ENCODE measurements at places on chromosomes 1 and 21.

DNA sequence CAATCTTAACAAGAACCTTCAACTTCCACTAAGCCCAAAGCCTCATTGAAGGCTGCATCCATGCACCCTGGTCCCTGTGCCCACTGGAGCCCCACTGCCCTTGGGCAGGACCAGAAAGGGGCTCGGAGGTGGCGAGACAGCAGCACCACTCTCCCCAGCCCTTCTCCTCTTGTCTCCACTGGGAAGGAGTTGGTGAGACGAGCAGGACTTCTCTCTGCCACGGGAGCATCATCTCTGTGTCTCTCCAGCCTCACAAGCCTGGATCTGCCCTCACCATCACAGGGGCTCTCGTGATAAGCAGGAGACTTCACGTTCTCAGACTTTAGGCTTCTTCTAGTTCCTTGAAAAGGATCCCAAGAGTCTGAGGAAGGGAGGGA lies 7.2 kb upstream of the ETV3L start:
- no peak for DNase-seq

- DNase-seq: no peak
Measured at GRCh38 chr1:43359696-43360095, 915 bp downstream of the CDC20 start.

- DNase-seq: no peak
Measured at GRCh38 chr1:113630340-113631327, 128.7 kb downstream of the PHTF1 start.

- DNase-seq: no peak
Measured at GRCh38 chr1:227343727-227344551, 25.6 kb upstream of the CDC42BPA start.

DNA sequence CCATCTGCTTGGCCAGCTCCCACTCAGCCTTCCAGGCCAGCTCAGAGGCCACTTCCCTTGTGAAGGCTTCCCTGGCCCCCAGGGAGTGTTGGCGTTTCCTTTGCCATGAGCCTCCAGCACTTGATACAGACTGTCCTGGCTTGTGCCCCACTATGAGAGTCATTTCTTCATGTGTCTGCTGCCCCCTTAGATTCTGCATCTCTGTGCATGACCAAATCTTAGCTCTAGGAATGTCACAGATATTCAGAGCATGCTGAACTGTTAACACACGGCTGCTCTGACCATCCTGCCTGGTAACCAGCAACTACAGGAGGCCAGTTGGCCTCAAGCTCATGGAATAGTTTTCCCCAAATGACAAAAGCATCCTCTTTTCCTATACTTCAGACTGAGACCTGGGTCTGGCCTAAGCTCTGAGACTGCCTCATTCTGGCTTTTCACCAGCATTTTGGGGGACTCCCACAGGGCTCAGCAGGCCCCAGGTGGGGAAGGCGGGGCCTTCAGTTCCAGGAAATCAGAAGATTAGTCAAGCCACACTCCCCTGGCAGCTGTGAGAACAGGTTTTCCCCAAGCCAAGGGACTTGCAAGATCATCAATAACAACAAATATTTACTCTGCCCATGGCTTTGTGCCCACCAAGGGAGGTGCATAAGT lies 182.6 kb upstream of the EDN2 start:
- DNase-seq: no peak

DNA sequence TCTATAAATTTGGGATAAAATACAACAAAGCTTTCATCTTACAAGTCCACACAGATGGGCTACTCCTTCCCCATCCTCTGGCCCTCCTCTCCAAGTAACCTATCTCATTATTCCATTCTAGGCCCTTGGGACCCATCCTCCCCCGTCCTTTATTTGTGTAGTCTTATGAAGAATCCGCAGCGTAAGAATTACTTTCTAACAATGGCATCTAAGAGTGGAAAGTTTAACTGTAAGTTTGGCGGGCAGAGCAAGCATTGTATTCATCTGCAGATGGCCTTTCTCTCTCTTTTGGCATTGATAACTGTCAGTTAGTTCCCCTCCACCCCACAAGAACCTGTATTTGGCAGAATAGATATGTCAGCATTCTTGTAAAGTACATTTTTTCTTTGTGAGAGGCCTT lies 91.9 kb upstream of the TSPAN2 start:
- DNase-seq: no peak

- DNase-seq: no peak
Measured at GRCh38 chr1:85445906-85446305, 19.1 kb downstream of the DDAH1 start.

DNA sequence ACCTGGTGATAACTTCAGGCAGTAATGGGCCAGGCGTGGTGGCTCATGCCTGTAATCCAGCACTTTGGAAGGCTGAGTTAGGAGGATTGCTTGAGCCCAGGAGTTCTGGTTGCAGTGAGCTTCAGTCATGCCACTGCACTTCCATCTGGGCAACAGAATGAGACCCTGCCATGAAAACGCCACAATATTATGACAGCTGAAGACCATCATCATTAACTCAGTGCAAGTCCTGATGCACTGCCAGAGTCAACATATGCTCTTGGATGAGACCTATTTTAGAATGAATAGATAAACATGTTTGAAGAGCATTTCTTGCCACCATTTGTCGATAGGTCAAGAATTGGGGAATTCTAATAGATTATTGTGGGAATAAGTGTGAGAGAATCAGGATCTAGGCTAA lies 26.4 kb downstream of the HENMT1 start:
- no peak for DNase-seq

DNA sequence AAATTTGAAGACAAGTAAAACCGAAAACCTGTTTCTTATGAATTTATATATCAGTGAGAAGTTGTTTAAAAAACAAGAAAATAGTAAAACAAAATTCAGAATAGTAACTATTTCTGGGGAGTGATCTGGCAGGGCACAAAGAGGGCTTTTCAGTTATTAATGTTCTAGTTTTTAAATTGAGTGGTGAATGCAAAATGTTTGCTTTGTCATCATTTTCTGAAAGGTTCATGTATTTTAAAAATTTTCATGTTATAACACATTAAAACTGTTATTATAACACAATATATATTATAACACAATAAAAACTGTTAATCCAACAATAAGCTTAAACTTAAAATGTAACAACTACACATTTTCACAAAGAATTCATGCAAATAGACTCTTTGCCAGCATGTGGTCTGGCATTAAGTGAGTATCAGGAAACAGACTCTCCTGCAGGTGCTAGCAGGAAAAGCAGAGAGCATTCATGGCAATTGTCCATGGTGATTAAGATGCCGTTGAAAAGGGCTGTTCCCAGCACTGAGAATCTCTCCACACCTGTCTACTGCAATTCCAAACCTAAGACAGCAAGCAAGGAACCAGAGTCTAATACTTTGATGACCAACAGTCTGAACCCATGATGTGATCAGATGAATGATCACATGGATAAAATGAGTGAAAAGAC lies 204.9 kb downstream of the TBX15 start:
- DNase-seq: no peak

DNA sequence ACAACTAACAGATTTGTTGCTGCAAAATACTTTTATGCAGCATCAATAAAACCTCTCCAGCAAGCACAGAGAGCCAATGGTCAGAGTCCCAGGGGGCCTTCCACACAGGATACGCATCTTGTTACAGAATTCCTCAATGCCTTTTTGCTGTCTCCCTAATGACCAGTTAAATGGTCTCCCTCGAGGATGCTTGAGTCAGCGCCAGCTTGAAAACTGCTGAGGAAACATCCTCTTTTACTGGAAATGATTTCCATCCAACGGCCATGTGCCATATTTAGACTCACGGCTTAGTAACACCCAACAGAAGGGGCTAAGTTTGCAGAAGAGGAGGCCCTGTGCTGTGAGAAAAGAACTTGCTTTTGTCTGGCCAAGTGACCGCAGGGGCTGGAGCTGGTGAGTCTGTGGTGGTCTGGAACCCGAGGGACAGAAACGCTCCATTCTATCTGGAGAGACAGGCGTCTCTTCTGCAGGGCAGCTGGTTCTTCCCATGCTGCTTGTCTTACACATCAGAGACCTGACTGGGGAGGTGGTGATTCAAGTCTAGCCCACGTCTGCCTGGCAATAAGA lies 496.4 kb downstream of the SETD4 start:
- no peak for DNase-seq

DNA sequence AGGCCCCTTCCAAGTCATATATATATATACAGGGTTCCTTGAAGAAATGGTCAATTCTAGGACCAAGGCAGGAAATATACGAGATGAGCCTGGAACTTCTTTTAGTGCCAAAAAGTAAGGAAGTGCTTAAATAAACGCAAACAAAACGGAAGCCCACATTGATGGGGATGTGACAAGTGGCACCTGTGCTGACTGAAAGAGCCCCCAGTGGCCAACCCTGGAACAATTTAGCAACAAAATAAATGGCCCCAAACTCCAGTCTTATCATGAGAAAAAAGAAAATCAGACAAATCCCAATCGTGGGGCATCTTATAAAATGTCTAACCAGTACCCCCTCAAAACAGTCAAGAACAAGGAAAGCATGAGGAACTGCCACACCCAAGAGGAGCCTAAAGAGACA lies 17.7 kb downstream of the PLA2G5 start:
- no peak for DNase-seq

DNA sequence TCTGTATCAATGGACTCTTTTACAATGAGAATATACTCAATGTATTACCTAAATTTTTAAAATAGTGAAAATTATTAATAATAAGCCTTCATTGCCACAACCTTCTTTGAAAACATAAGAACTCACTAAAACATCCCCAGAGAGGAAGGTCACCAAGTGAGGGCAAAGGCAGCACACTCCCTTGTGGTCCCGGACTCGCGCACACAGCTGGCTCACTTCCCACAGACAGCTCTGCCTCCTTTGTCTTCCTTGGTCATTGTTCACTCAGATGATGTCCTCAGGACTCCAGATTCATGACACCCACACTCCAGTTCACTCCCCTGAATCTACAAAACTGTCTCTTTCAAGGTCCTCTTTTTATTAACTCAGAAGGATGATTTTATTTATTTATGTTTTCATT lies 19.2 kb upstream of the UBR4 start:
- DNase-seq: no peak

DNA sequence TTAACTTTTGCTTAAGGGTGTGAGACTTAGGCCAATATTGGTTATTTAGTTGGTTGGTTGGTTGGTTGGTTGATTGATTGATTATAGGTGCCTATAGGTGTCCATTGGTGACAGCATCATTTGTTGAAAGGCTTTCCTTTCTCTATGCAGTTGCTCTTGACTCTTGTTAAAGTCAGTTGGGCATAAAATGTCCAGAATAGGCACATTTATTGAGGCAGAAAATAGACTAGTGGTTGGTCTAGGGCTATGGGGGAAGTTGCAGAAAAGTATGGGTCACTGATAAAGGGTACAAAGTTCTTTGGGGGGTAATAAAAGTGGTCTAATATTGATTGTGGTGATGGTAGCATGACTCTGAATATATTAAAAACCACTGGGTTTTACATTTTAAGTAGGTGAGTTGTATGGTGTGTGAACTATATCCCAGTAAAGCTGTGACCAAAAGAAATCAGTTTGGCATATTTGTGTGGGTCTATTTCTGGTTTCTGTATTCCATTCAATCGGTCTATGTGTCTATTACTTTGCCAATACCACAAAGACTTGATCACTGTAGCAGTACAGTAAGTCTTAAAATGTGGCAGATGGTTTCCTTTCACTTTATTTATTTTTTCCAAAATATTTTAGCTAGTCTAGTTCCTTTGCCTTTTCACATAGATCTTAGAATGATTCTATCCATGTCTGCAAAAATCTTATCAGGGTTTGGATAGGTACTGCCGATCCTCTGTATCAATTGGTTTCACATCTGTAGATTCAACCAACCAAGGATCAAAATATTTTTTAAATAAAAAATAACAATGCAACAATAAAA lies 63.0 kb downstream of the ATP1A1 start:
- DNase-seq: no peak

GRCh38 chr1:214117780-214118179 lies 130.0 kb downstream of the PROX1 start:
- no peak for DNase-seq

DNA sequence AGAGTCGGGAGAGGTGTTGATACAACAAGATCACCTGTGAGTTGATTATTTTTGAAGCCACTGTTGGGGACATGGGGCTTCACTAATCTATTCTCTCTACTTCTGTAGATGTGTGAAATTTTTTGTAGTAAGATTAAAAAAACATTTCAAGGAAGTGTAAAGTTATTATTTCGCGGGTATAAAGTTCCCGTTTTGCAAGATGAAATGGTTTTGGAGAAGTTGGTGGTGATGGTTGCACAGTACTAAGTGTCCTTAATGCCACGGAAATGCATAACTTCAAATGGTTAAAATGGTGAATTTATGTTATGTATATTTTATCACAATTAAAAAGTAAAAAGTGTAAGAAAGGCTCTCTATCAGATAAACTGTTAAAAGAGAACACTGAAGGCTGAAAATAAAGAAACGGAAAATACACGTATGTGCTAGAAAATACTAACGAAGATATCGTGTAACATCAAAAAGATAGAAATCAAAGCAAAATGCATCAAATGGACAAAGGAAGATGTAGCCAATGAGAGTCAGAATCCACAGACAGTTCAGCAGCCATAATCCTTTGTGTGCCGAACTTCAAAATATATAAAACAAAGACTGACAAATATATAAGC lies 2.9 kb upstream of the ITGB2 start:
- DNase-seq: no peak

GRCh38 chr1:4090556-4090955 lies 190.5 kb upstream of the C1orf174 start:
- DNase-seq: no peak

DNA sequence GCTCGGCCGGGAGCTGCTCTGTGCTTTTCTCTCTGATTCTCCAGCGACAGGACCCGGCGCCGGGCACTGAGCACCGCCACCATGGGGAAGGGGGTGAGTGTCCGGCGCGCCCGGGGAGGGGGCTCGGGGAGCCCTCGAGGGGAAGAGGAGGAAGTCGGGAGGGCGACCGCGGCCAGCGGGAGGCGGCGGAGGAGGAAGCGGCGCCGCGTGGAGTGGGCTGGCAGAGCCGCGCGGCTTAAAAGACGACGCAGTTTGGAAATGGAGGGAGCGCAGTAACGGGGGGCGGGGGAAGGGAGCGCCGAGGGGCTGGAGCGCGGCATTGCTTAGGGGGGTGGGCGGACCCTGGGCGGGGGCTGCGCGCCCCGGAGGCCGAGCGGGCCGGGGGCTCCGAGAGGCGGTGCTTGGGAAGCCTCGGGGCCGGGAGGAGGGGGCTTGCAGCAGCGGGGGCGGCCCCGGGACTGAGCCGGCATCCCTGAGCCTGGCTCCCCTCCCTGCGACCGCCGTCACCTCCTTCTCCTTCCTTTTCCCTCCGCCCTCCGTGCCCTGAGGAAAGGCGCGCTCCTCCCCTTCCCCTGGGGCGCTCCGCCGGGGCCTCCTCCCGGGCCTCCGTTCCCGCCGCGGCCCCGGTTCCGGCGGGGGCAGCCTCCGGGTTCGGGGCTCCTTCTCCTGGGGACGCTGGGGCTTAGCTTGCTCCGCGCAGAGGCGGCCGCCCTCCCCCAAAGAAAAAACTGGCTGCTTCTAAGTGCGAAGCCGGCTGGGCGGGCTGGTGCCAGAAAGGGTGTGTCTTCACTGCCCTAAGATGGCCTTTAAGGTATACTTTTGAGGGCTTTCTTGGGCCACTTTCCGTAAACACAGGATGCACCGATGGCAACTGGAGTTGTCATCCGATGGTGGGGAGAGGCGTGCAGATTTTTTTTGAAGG lies 648 bp downstream of the ATP1A1 start:
- no peak for DNase-seq
